Activated CD4-positive, alpha-beta T cell treated with anti-CD3 and anti-CD28 coated beads, Interleukin-2, amount 50 U/mL, for 16 hours (primary cell): ENCODE measurements at places on chromosomes 4 and X.

DNA sequence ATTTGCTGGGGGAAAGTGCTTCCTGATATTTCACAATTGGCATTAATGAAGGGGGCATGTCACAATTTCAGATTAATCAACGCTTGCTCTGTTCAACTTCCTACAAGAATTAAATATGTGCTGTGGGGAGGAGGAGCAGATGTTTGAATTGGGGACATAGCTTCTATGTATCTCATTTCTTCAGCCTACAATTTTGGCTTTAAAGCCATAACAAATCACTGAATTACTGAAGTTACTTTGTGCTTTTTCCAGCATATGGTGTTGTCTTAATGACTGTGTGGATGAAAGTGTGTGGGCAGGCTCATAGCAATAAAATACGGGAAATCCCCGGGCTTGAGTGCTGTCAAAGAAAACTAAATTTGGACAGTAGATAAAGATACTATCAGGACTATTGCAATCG is 813 bp downstream of the TLR7 start:
- DNase-seq = no peak

DNA sequence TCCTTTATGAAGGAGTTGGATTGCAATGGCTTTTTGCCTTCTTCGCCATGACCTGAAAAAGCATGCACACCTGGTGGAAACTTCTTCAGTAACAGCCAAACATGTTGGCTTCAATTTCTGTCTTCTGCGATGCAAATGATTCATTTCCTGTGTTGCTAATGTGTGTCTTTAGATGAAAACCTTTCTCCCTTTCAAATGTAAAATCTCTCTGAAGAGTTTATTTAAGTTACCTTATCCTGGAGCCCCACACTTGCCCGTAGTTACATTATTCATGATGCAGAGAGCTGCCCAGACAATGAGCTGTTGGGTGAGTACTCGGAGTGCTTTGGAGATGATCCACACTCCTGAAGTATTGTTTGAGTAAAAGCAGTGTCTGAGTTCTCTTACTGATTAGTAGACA is 1100.9 kb downstream of the RPA4 start:
- DNase-seq = no peak

DNA sequence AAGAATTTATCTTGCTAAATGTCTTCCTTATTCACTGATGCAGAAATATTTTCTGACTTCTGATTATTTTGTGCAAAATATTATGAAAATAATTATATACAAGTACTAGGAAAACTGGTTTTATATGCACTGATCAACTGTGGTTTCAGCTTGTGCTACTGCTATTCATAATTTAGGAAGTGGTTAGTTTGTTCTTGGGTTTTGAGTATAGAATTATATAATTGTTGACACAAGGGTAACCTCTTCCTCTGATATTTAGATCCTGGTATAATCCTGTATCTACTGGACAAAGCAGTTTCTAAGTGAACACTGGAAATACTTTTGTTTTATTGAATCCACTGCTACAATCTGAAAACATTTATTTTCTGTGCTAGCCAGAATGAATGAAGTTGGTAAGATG is 182.8 kb downstream of the PDGFC start:
- no peak for DNase-seq

DNA sequence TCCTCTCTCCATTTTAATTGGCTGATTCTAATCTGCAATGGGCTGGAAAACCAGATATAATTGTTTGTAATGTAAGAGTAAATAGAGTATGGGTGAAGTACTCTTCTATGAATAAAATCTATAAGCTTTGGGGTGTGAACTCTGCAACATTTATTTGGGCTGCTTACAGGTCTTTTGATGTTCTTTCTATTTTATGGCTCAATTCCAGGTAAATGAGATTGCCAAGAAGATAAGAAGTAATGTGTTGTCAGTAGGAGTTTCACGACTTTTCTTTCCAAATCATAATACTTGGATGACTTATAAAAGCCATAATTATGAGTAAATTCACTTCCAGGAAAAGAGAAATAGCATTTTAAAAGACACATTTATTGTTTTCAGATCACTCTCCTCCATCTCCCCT is 103.5 kb downstream of the FMR1NB start:
- no peak for DNase-seq
